Epithelial cell of prostate (primary cell): ENCODE measurements at places on chromosomes 11 and 22.
A peak's percentile ranks its signal among the peaks of the same experiment; 100 is the strongest.

DNA sequence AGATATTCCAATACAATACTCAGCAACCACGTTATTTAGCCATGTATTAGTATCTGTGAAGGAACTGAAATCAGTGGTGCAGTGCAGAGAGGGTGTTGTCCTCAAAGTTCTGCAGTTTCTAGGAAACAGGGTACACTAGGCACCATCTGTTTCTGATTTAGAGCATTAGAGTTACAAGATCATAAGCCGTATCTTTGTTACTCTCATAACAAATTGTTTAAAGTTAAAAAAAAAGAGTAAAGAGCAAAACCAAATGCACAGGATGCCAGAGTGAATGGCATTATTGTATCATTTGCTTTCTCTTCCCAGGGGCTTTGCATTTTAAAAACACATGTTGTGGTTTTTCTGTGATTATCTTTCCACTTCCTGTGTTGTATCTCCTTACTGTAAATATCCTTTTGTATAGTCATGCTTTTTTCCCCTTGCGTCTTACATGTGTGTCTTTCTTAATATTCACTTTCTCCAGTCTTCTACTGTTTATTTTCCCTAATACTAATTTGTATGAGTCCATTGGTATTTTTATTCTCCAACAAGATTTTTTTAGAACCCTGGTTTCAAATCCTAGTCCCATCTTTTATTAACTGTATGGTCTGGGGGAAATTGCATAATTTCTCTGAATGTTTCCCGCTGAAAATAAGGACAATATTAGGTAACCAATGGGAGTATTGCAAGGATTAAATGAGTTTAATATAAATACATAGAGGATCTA, 15.2 kb upstream of the NUP160 start:
- DNase-seq: no peak

DNA sequence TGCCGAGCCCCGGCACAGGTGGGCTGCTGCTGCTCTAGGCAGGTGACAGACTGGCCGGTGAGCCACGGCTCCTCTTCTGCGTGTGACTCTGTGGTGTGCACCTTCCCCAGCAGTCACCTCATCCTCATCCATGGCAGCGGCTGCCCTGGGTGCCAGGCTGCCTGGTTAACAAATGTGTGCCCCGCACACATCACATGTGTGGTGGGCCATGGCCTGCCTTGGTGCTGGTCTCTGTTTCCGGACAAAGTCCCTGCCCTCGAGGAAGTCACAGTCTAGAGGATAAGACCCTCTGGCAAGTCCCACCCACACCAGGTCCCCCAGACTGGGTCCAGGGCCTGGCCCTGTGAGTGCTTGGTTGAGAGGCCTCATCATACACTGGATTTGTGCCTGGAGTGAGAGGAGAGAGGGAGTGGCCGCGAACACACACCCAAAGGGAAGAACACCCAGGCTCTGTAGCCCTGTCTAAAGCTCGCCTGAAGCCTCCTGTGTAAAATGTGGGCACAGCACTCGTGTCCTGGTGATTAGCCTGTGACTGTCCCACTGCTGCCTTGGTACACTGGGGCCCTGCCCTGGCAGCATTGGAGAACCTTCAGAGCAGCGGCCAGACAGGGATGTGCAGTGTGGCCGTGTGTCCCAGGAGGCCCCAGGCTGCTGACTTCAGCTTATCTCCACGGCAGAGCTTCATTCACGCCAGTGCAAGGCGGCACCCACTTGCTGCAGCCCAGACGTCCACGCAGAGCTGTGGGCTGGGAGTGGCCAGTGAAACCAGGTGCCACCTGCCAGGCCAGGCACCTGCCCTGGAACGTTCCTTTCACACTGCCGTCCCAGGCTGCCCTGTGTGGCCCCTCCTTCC, 269.9 kb downstream of the TBC1D22A start:
- DNase-seq: no peak

DNA sequence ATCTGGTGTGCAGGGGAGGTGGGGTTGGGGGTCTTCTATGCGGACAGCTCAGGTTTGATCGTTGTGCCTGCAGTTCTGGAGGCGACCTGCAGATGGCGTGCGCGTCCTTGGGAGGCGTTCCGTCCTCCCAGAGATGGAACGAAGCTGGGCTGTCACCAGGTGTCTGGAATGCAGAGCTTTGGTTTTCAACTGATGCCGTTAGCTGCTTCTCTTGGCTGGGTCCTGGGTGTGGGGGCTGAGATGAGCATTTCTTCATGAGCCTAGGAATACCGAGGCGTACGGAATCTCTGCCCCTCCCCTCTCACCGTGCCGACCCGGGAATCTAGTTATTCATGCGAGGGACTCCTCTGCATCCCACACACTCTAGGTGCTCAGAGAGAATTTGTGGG, 98.6 kb downstream of the CEP164 start:
- no peak for DNase-seq

- DNase-seq: no peak
Observed at GRCh38 chr11:130029137-130029536, 26.5 kb upstream of the PRDM10 start.

DNA sequence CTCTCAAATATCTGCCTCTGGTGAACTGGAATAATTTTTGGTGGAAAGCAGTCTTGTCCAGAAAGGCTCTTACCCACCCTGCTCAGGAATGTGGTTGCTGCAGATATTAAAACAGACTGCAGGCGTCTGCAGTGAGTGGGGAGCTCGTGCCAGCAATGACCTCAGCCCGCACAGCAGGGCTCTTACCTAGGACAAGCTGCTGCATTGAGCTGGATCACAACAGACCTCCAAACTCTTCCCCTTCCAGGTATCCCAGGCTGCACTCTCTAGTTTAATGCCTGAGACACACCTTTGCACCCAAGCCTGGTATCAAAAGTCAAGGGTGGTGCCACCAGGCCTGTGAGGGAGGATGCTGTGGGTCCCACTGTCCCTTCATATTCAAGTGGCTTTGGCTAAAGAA, 69.7 kb upstream of the CDON start:
- DNase-seq: peak; percentile 18

DNA sequence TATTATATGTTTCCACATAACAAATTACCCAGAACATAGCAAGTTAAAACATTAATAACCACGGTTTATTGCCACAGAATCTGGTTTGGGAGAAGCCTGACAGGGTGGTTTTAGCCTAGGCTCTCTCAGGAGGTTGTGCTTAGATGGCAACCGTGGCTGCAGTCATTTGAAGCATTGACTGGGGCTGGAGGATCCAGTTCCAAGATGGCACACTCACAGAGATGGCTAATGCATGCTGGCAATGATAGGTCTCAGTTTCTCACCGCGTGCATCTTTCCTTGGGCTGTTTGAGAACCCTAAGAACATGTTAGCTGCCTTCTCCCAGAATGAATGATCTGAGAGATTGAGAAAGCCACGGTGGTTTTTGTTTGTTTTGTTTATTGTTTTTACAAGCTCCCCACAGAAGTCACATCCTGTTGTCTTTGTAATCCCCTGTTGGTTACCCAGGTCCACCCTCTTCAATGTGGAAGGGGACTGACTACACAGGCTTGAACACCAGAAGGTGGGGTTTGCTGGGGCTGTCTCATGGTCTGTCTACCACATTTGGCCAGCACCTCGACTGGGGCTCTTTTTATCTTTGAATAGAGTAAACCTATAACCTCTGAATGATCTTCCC, 36.6 kb upstream of the GRAMD1B start:
- DNase-seq: no peak
